HT1080 (cell line): ENCODE measurements at places on chromosomes 5 and 9.

- no peak for DNase-seq
Measured at GRCh38 chr5:125612181-125612721, 811.0 kb upstream of the GRAMD2B start.

DNA sequence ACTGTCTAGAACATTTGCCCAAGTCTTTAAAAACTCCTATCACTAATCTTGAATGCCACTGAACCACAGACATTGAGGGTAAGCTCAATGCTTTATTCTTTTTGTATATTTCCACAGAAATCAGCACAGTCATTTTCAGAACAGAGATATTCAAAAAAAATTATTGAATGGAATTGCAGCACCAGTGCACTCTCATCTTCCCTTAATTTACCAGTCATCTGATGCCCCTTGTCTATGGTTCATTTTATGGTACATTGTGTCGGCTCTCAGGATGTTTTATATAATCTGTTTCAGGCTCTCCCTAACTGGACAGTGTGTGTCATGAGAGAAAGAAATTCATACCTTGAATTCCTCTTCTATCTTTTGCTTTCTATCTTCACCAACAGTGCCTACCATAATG is 158.4 kb upstream of the NR4A3 start:
- no peak for DNase-seq

DNA sequence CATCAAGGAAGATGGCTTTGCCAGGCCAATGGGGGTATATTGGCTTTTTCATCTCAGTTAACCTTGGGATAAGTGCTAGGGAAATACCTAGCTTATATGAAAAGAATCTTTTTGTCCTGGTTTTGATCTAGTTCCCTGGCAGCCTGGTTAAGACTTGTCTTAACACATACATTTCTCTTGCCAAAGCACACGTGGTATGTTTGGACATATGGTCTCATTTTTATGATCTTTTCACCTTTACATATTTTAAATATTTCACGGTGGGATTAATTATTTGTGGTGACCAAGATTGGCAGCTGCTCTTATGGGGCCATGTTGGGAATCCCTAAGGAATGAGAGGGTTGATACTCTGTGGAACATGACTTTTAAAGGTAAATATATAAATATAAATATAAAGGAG is 312.5 kb downstream of the NPR3 start:
- DNase-seq, result no peak

DNA sequence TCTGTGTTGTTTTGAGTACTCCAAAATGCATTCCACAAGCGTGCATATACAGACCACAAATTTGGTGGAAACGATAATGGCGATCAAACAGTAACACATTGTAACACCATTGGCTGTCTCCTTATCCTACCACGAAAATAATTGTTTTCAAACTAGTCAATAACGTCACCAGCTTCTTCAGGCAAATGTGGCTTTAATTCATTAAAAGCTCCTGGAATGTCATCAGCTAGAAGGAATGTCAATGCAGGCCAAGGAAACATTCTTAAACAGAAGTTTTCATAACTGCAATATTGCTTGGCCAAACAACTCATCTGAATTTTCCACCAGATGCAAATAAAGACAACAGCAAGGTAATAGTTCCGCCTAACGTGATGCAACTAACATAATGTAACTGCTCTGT is 71.6 kb upstream of the XPA start:
- no peak for DNase-seq

- DNase-seq, result no peak
Measured at GRCh38 chr5:66542711-66543110, 53.5 kb upstream of the MAST4 start.

- DNase-seq, result no peak
Measured at GRCh38 chr5:118325931-118326330, 662.4 kb downstream of the DTWD2 start.

- DNase-seq, result no peak
Measured at GRCh38 chr5:79890119-79890929, 100.7 kb downstream of the MTX3 start.
